Breast epithelium (tissue), 4 donors: ENCODE measurements at places on chromosomes 7 and 10.
A peak's percentile ranks its signal among the peaks of the same experiment; 100 is the strongest.

DNA sequence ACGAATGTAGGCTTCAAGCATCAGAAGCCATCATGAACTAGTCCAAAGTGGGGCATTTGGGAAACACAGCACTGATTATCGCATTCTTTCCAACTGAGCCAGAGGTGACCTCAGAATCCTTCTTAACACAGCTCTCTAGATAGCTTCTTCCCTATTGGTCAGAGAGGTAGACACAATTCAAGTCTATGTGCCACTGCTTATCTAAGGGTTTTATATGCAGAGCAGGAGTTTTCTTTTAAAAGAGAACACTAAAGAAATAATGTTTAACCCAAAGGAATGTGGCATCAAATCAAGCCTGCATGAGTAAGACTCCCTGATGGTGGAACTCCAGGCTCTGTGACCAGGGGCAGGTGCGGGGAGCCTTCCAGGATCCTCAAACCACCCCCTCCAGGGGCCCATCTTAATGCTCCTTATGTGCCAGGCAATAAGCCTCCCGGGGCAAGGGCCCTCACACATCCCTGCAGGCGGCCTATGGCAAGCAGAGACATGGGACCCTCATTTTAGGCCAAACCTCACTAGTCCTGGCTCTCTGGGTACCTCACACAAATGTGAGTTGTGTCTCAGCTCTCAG lies 13.8 kb downstream of the HSPA12A start:
- H3K27me3 ChIP-seq = no peaks in the 10 kb centered on the region
- no peaks in the 10 kb centered on the region for H3K4me1 ChIP-seq
- no peaks in the 10 kb centered on the region for H3K36me3 ChIP-seq
- H3K4me3 ChIP-seq = no peak overlapping the region

- DNase-seq = no peak
Measured at GRCh38 chr10:77358656-77359055, 279.0 kb downstream of the KCNMA1 start.

- H3K4me3 ChIP-seq = no peak overlapping the region
- no peaks in the 10 kb centered on the region for H3K27me3 ChIP-seq
- no peak for DNase-seq
- no peak overlapping the region for H3K27ac ChIP-seq
- H3K36me3 ChIP-seq = no peaks in the 10 kb centered on the region
- H3K4me1 ChIP-seq = peaks cover 3% of the 10 kb centered on the region
Measured at GRCh38 chr10:70459061-70459773, 17.7 kb upstream of the NODAL start.

DNA sequence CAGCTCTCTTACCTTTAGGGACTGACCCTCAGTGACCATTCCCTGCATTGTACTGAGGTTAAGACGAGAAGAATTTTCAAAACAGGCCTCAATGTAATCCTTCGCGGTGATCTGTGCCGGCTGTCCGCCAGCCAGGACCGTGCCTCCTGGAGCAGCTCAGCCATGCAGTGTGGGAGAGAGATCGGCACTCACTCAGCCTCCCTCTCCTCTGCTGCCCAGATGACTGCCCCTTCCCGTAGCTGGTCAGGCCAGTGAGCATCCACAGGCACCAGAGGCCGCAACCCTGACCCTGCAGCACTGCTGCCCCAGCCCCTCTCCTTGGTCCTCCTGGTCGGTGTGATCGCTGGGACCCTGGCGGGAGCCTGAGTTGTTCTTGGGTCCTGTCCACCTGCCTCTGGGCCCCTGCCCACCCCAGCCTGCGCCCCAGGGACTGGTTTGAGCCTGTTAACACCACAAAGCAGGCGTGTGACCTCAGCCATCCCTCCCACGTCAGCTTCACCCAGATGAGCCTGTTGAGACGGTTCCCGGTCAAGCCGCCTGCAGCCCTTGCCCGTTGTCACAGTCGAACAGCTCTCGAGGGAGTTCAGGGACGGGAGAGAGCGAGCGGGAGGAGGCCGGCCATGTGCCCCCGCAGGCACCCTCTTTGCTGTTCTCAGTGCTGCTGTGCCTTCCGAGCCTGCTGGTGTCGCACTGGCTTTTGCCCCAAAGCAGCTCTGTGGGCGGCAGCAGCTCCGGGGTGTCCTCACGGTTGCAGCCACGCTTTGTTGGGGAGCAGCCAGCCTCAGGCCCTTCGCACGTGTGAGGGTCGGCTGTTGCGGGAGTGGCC lies 37.2 kb downstream of the NKX6-2 start:
- no peaks in the 10 kb centered on the region for H3K27me3 ChIP-seq
- no peak for DNase-seq
- H3K36me3 ChIP-seq = no peaks in the 10 kb centered on the region

GRCh38 chr7:96093435-96093834 lies 228.5 kb downstream of the SLC25A13 start:
- no peaks in the 10 kb centered on the region for H3K36me3 ChIP-seq
- H3K4me1 ChIP-seq = no peaks in the 10 kb centered on the region
- H3K4me3 ChIP-seq = no peak overlapping the region
- H3K27me3 ChIP-seq = no peaks in the 10 kb centered on the region
- DNase-seq = no peak

DNA sequence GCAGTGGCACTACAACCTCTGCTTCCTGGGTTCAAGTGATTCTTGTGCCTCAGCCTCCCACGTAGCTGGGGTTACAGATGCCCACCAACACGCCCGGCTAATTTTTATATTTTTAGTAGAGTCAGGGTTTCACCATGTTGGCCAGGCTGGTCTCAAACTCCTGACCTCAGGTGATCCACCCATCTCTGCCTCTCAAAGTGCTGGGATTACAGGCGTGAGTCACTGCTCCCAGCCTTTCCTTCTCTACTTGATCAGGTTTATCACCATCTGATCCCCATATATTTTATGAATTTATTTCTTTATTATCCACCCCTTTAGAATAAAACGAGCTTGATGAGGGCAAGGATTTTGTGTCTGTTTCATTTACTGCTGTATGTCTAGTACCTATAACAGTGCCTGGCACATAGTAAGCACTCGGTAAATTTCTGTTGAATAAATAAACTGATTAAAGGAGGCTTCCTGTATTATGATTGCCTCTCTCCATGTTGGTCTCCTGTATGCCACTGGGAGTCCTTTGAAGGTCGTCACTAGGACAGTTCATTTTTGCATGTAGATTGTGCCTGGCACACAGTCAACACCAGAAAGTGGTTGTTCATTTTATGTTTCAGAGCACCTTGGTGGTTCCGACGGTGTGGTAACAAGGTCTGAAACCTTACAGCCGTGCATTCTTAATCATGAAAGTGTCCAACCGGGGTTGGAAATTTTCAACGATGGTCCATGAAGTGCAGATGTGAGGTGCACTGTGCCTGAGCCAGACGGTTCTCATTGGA lies 9.6 kb upstream of the EIF3A start:
- H3K4me3 ChIP-seq = no peak overlapping the region
- H3K27ac ChIP-seq = no peak overlapping the region
- DNase-seq = no peak
- no peaks in the 10 kb centered on the region for H3K27me3 ChIP-seq
- no peaks in the 10 kb centered on the region for H3K36me3 ChIP-seq

GRCh38 chr10:129021594-129022304 lies 445.3 kb upstream of the MGMT start:
- no peaks in the 10 kb centered on the region for H3K36me3 ChIP-seq
- H3K27ac ChIP-seq = no peak overlapping the region
- no peaks in the 10 kb centered on the region for H3K4me1 ChIP-seq

DNA sequence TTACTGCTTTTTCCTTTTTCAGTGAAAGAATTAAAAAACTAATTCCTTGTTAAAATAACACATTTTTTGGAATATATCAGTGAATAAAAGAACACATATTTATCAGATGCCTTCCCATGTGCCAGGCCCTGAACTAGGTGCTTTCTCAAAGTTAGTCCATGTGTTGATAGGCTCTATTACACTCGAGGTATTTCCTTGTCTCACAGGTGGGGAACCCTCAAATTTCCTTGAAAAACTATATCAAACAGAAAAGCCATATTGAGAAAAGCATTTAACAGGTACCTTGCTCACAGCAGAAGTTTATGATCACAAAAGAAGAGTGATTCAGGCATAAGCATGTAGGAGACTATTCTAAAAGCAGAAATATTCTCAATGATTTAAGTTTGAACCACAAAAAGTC lies 75.6 kb upstream of the OGDHL start:
- no peaks in the 10 kb centered on the region for H3K36me3 ChIP-seq
- no peak for DNase-seq
- no peak overlapping the region for H3K4me3 ChIP-seq

DNA sequence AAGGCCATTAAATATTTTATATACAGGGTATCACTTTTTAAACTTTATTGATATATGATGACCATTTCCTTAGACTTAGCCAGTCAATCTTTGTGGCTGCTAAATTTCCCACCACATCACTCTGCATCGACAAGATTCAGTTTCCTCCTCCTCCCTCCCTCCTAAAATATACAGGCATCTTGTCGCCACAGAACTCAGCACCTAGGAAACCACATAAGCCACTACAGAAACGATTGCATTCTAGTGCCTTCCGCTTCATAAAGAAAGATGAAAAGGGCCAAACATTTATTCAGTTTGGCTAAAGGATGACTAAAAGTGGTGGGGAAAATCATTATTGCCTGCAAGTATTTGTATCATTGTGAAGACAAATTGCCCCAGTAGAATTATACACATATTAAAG lies 30.7 kb downstream of the ERCC6 start:
- H3K4me1 ChIP-seq = no peaks in the 10 kb centered on the region
- H3K4me3 ChIP-seq = no peak overlapping the region
- H3K27me3 ChIP-seq = no peaks in the 10 kb centered on the region
- no peak overlapping the region for H3K27ac ChIP-seq
- no peak for DNase-seq
- H3K36me3 ChIP-seq = no peaks in the 10 kb centered on the region

GRCh38 chr7:116708248-116708647 lies 36.3 kb downstream of the MET start:
- no peaks in the 10 kb centered on the region for H3K36me3 ChIP-seq
- peak overlapping the region; percentile 53 for H3K27ac ChIP-seq
- DNase-seq = no peak
- no peak overlapping the region for H3K4me3 ChIP-seq
- H3K27me3 ChIP-seq = no peaks in the 10 kb centered on the region

DNA sequence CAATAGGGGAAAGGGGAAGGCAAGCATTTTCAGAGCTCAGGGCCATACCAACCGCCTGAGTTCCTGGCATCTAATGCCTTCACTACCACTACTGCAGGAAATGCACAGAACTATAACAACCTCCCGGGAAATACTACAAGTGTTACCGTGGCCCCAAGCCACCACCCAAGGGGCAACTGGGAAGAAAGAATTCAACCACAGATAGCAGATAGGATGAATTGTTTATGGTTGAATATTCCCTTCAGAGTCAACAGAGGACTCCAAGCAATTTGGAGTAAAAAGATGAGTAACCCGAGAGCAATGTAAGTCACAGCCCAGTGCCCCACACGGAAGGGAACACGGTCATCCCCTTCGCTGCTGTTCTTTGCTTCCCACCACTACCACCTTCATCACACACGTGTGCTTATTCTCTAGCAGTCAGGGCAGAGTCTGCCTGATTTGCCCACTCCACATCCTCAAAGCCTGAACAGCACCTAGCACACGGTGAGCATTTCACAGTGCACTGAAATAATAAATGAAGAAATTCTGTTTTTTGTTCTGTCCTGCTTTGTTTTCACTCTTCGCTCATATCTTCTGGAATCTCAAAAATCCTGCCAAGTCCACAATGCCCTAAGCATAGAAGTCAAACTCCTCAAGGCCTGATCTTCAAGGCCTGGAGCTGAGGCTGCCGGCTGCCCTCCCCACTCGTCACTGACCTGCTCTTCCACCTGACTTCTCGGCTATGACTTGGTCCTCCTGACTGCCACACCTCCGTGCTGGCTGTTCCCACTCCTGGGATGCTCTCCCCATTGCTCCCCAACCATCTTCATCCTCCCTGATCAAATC lies 221.1 kb downstream of the KCNMA1 start:
- peak overlapping the region; percentile 3 for H3K27ac ChIP-seq
- H3K36me3 ChIP-seq = no peaks in the 10 kb centered on the region
- DNase-seq = no peak
- no peaks in the 10 kb centered on the region for H3K27me3 ChIP-seq
- H3K4me3 ChIP-seq = no peak overlapping the region

GRCh38 chr7:135800560-135800959 lies 51.9 kb upstream of the FAM180A start:
- H3K27me3 ChIP-seq = no peaks in the 10 kb centered on the region
- H3K4me3 ChIP-seq = no peak overlapping the region
- no peak for DNase-seq
- no peaks in the 10 kb centered on the region for H3K36me3 ChIP-seq

DNA sequence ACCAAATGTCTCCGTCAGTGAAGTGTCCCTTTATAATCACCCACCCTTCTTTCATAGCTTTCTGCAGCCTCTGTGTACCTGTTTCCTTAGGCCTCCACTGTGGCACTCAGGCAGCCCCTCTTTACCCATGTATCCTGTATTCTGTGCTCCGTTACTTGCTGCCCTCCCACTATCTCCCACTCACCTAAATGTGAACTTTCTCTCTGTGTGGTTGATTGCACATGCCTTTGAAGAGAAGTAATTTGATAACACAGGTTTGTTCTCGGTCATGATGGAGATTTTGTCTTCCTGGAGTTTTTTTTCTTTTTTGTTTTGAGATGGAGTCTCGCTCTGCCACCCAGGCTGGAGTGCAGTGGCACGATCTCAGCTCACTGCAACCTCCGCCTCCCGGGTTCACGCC lies 61.5 kb downstream of the REEP3 start:
- no peak overlapping the region for H3K27ac ChIP-seq
- no peaks in the 10 kb centered on the region for H3K36me3 ChIP-seq
- H3K27me3 ChIP-seq = no peaks in the 10 kb centered on the region
- H3K4me1 ChIP-seq = no peaks in the 10 kb centered on the region

DNA sequence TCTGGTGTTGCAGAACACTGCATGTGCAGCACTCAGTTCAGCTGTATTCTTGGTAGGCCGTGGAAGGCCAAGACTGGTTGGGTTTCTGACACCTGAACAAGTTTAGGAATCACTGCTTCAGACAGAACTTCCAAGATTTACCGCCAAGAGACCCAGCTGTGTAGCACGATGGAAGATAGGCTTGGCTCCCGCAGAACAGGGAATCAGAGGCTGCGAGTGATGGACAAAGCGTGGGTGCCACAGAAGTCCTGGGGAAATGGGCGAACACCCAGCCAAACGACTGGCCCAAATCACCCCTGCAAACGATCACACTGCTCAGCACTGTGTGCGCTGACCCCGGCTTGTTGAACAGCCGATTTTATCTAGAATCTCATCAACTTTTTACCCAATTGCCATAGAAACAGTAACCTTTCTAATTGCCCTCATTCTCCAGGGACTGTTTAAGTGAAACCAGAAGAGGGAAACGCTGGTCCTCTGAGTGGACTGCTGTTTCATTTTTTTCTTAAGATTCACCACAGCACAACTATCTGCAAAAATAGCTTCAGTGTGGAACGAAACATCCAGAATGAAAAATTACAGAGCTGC lies 17.9 kb downstream of the ZFAND2A start:
- H3K27me3 ChIP-seq = no peaks in the 10 kb centered on the region
- H3K36me3 ChIP-seq = no peaks in the 10 kb centered on the region
- peak overlapping the region; percentile 44 for H3K27ac ChIP-seq
- peaks cover 4% of the 10 kb centered on the region for H3K4me1 ChIP-seq
- DNase-seq = peak; percentile 33

GRCh38 chr10:124722798-124723783 lies 21.1 kb downstream of the FAM53B start:
- H3K4me1 ChIP-seq = peaks cover under 1% of the 10 kb centered on the region
- H3K4me3 ChIP-seq = no peak overlapping the region
- no peaks in the 10 kb centered on the region for H3K27me3 ChIP-seq
- DNase-seq = no peak
- H3K27ac ChIP-seq = peak overlapping the region; percentile 41

GRCh38 chr10:97510686-97511085 lies 12.0 kb downstream of the UBTD1 start:
- H3K4me3 ChIP-seq = no peak overlapping the region
- H3K27ac ChIP-seq = no peak overlapping the region
- DNase-seq = no peak

GRCh38 chr10:89207181-89207800 lies at the start of gene CH25H:
CH25H (minus strand) TSS chr10:89207317; CDS start chr10:89207292, 25 bp downstream.
- no peaks in the 10 kb centered on the region for H3K27me3 ChIP-seq
- H3K4me1 ChIP-seq = no peaks in the 10 kb centered on the region
- peak; percentile 48 for DNase-seq
- H3K36me3 ChIP-seq = no peaks in the 10 kb centered on the region
- H3K27ac ChIP-seq = peak within 1 kb of the TSS; percentile 75
